ENCODE measurements at places on chromosomes 1 and 21.

DNA sequence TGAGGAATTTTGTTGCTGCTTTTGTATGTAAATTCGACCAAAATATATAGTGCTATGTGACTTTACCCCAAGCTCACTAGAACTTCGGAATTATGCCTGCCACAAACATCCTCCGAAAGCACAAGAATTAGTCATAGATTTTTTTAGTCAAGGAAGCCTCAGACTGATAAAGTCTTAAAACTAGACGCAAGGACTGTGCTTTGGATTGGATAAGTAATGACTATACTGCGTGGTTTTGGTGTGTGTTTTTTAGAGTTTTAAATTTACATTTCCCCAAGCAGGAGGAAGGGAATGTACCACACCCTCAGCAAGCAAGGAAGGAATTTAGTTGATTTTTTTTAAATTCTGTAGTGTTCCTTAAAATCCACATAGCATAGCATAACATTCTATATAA lies 10.3 kb downstream of the WLS start:
- no peak for DNase-seq

GRCh38 chr1:175530183-175530582 lies 213.2 kb downstream of the TNR start:
- DNase-seq: no peak

DNA sequence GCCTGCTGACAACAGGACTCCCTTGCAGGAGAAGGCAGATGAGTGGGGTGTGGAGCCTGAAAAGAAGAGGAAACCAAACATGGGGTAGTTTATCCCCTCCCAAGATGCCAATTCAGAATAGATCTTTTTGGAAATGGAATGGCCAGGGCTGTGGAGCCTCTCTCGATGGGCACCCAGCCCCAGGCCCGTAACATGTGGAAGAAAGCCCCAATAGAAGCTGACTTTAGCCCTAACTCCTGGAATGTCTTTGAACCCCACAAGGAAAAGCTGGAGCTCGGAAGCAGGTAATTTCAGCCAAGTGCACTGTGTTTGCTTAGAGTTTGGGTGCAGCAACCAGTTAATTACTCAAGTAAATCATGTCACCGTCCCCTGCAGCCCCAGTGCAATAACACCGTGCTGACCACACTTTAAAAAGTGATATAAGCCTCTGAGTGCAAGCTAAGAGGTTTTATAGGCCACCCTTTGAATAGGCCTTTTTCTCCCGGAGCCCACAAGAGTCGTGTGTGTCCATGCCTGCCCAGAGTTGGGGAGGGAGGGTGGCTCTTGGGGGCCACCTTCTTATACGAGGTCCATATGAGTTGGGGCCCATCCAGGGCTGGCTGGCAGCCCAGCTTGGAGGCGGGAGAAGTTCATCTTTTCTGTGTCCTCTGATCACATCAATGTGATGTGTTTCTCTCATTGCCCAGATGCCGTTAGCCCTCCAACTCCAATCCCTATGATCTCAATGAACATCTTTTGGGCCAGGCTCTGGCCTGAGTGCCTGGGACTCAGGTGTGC lies 153.2 kb downstream of the TRABD2B start:
- no peak for DNase-seq

GRCh38 chr21:35349376-35350080 lies 300.4 kb upstream of the RUNX1 start:
- DNase-seq: no peak

DNA sequence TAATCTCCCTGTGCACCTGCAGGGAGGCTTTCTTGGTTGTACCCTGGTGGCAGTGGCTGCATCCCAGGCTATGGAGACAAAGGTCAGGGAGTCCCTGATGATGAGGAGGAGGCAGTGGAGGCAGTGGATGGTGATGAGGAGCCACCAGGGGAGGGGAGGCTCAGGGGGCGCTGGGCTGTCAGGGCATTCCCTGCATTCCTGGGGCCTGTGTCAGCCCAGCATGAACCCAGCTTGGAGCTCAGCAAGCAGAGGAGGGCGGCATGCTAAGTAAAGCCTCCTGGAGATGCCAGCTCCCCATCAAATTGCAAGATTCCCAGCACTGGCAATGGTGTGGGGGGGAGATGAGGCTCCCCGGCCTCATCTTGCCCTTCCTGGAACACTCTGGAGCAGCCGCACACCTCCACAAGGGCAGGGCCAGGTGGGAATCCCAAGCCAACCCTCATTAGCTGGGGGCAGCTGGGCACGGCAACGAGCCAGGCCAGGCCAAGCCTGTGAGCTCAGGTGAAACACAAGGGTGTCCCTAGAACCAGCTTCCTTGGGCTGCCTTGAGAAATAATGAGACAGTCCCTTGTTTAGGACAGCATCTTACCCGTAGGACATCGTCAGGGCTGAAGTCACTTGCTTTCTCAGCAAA lies 469.5 kb downstream of the MATN1 start:
- DNase-seq: no peak

GRCh38 chr1:89692601-89693521 lies 59.9 kb downstream of the LRRC8C start:
- DNase-seq: no peak

- DNase-seq: no peak
These were observed 72.1 kb downstream of the PEX14 start for GRCh38 chr1:10546896-10547295.

GRCh38 chr1:8238141-8239038 lies 79.5 kb upstream of the SLC45A1 start:
- no peak for DNase-seq

- DNase-seq: peak; percentile 81
These were observed 44.5 kb upstream of the CRNN start for GRCh38 chr1:152458384-152459185.

- DNase-seq: no peak
These were observed 561.9 kb upstream of the ADGRL4 start for GRCh38 chr1:79568411-79568810.

DNA sequence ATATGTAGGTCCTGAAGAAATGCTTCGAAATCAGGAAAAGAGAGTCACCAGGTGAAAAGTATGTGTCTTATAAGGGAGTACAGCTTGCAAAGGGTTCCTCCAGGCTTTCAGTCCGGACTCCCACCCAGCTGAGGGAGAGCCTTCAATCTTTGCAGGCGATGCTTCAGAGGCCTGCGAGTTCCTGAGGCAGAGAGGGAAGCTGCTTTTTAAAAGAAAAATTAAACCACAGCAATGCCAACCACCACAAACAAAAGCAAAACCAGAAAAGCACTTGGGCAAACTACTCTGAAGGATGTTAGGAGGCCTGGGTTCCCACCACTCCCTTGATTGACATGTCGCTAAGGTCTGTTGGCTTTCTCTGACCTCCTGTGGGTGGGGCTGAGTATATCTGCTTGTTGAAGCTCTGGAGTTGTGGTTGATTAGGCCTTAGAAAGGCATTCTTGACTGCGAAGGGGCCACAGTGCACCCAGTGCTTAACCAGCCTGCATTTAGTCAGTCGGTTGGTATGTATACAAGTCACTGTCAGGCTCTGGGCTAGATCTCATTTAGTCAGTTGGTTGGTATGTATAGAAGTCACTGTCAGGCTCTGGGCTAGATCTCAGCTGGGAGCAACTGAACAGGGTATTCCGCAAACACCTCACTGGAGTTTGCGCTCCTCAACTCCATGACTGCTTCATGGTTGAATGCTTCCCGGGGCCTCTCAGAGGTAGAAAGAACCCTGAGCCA lies 1.2 kb downstream of the NIPAL3 start:
- peak; percentile 66 for DNase-seq

GRCh38 chr1:2449636-2450454 lies 26.2 kb upstream of the PLCH2 start:
- DNase-seq: no peak

DNA sequence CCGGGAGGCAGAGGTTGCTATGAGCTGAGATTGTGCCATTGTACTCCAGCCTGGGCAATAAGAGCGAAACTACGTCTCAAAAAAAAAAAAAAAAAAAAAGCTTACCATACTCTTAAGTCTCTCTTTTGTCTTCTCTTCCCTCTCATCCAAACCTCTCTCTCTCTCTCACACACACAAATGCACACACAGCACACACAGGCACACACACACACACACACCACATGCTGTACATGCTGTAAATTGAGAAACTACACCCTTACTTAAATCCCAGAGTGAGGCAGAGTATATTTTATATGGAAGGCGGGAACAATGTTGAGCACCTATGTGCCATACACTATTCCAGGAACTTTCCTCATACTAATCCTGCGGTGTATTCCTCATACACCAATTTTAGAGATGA lies 6.5 kb downstream of the MCOLN3 start:
- DNase-seq: no peak

DNA sequence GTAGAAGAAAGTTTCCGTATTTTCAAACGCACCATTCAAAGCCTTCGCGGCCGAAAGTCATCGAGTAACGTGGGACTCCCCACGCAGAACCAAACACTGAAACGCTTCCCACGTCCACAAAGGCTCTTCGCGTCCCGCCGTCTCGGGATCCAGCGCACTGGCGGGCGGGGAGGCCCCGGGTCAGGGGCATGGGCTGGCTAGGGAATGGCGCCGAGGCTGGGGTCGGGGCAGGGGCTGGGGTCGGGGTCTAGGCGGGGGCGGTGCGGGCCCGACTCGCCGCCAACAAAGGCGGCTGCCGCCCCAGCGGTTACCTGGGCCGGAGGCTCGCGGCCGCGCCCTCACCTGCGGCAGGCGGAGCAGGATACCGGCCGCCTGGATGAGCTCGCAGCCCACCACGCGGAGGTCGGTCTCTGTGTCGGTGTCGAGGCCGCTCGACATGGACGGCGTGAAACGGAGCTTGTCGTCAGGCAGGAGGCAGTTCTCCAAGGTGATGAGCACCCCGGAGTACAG lies 403 bp downstream of the CCNL2 start:
- no peak for DNase-seq

GRCh38 chr1:209421186-209421585 lies 162.3 kb upstream of the CAMK1G start:
- no peak for DNase-seq

- peak; percentile 37 for DNase-seq
These were observed 37.3 kb downstream of the RGL1 start for GRCh38 chr1:183841950-183842794.

DNA sequence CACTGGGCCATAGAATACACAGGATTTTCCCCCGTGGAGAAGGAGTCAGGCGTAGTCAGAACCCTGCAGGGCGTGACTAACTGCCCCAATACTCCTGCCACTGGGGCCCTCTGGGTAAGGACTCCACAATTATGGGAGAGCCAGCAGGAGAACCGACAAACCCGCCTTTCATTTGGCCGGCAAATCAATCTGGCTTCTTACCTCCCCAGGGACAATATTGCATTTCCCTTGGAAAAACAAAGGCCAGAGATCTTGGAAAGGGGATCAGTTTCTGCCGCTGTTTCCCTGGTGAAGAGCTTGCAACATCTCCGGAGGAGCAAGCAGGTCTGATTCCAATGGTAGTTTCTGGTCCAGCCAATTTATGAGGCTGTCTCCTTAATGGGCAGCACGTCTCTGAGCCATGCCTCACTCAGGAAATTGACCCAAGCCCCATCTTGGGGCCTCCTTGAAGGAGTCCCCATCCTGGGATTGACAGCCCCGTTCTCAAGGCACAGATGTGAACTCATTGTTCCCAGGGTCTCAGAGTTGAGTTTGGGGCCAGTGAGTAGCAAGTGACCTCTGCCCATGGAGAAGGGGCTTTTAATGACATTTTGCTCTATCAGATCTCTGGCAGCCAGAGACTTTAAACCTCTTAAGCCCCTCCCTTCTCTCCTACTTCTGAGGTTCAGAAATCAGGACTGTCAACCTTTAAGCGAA lies 4.3 kb downstream of the TRABD2B start:
- DNase-seq: no peak

- DNase-seq: no peak
These were observed 169.1 kb downstream of the PRDM16 start for GRCh38 chr1:3237994-3238702.

DNA sequence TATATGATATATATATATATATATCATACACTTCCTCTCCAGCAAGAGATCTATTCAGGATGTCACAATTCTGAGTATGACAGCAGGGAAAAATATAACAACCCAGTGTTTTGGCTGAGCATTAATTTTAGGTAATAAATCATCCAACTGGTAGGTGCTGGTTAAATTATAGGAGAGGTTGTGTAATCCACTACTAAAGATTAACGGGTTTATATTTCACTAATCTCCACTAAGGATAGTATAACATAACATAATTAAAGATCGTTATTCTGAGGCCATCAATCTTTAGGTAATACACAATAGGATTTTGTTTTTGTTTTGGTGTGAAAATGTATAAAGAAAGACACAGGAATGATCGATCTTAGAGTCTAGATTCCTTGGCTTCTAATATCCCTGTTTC lies 102.2 kb downstream of the COQ8A start:
- DNase-seq: no peak

GRCh38 chr1:27353166-27353565 lies 11.3 kb downstream of the SYTL1 start:
- DNase-seq: no peak
